ENCODE measurements at places on chromosomes 6 and 20.

GRCh38 chr20:57322476-57322875 lies 7.1 kb upstream of the SPO11 start:
- no peaks in the 10 kb centered on the region for H3K4me1 ChIP-seq
- no peak overlapping the region for H3K27ac ChIP-seq
- no peak overlapping the region for H3K4me3 ChIP-seq

DNA sequence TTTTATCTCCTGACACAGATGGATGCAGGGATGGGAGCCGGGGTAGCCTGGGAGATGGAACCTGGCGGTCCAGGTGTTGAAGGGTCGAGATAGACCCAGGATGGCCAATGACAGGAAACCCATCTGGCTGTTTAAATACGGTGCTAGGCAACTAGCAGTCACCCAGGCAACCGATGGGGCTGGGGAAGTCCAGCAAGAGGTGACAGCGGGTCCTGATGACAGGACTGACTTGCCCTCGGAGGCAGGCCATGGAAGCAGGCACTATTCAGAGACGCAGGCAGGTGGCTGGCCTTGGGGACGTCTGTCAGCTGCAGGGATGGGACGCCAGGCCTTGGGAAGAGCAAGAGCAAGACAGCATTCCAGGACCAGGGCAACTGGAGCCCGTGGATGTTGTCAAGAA lies 135.4 kb upstream of the RALGAPA2 start:
- H3K27me3 ChIP-seq, result peaks cover 29% of the 10 kb centered on the region
- no peak overlapping the region for H3K27ac ChIP-seq
- no peaks in the 10 kb centered on the region for H3K4me1 ChIP-seq

DNA sequence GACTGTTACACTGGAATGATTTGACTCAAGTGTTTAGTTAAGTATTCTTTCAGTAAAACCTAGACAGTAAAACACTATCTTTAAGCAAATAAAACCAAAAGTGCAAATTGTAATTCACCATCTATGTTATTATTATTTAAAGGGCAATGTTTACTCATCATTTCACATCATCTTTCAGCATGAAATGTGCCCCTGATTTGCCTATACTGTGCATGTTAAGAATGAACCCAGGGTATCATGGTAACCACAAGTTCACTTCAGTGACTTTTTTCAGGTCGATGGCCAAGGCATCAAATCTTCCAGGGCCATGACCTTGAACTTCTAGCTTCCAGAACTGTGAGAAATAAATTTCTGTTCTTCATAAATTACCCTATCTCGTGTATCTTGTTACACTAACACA lies 2.1 kb upstream of the HLA-DOB start:
- H3K27me3 ChIP-seq, result no peaks in the 10 kb centered on the region
- no peak overlapping the region for H3K4me3 ChIP-seq
- DNase-seq, result no peak
- H3K4me1 ChIP-seq, result no peaks in the 10 kb centered on the region

DNA sequence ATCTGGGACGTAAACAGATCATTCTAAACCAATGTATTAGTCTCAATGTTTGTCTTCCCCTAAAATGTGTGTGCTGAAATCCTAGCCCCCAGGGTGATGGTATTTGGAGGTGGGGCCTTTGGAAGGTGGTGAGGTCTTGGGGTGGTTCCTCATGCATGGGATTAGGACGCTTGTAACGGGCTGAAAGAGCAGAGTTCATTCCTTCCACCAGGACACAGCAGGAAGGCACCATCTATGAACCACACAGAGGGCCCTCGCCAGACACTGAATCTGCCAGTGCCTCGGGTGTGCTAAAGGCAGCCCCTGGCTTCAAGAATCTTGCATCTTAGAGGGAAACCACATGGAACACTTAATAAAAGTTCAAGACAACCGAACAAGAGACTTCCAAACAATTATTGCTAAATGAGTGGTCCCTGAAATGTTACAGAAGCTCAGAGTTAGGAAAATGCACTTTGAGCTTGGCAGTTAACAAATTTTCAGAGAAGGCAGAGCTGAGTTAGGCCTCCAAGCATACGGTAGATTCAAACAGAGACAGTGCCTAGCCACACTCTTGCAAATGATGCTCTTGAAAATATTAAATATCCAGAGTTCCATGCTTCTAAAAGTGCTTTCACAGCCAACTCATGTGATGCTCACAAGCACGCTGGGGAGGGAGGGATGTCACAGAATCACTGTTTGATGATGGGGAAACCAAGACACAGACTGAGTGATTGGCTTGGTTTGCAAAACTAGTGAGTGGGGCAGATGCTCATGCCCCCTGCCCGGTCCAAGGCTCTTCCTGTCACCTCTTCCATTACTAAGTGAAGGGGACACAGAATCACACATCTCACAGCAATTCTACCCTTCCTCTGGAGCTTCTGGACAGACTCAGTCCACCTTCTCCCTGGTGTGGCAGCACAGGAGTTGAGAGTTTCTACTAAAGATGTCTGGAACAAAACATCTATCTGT lies 27.4 kb downstream of the TBC1D7 start:
- H3K36me3 ChIP-seq, result peaks cover 21% of the 10 kb centered on the region
- H3K27ac ChIP-seq, result peak overlapping the region; percentile 77
- peaks cover 23% of the 10 kb centered on the region for H3K4me1 ChIP-seq
- DNase-seq, result no peak
- no peaks in the 10 kb centered on the region for H3K27me3 ChIP-seq
- no peak overlapping the region for H3K4me3 ChIP-seq

GRCh38 chr6:156555116-156555515 lies 222.1 kb upstream of the ARID1B start:
- no peaks in the 10 kb centered on the region for H3K36me3 ChIP-seq
- no peaks in the 10 kb centered on the region for H3K4me1 ChIP-seq
- DNase-seq, result no peak
- H3K27ac ChIP-seq, result no peak overlapping the region
- H3K4me3 ChIP-seq, result no peak overlapping the region
- peaks cover 67% of the 10 kb centered on the region for H3K27me3 ChIP-seq

- DNase-seq, result no peak
- H3K27ac ChIP-seq, result peak within 1 kb of the TSS; percentile 87
These were observed at the start of gene DLL1 for GRCh38 chr6:170290296-170291128. TSS of gene DLL1 (minus strand) at chr6:170291078. CDS start at chr6:170290139, 939 bp downstream.

DNA sequence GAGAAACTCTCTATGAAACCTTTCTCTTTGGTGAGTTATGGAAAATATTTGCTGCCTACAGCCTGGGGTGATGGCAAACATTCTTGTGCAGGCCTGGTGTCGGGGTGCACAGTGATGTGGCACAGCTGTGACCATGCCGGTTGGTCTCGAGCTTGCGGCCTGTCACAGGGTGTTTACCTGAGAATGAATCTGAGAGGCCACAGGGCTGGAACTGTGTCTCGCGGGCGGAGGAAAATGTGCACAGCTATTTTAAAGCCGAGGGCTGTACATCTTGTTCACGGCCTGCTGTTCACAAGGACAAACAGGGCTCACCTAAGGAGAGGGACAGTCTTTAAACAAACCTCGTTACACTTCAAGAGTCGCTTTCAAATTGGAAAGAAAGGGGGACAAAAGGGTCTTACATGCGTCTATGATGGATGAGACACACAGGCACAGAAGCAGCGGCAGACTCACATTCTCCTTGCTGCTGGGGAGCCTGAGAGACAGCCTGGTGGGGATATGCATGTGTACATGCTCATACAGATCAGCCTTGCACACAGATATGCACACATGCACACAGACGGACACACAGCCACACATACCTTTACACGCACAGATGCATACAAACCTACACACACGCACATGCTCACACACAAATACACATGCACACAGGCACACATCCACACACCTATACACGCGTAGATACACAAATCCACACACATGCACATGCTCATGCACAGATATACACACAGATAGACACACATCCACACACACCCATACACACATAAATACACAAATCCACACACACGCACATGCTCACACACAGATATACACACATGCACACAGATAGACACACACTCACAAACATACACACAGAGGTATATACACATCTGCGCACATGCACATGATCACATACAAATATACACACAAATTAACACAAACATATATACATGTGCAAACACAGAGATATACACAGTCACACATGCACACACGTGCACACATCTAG lies 69.6 kb upstream of the FOXA2 start:
- H3K36me3 ChIP-seq, result no peaks in the 10 kb centered on the region
- H3K4me1 ChIP-seq, result no peaks in the 10 kb centered on the region
- H3K27me3 ChIP-seq, result no peaks in the 10 kb centered on the region
- no peak for DNase-seq
- no peak overlapping the region for H3K4me3 ChIP-seq
- no peak overlapping the region for H3K27ac ChIP-seq

GRCh38 chr20:17369506-17369905 lies 142.7 kb downstream of the PCSK2 start:
- no peaks in the 10 kb centered on the region for H3K36me3 ChIP-seq
- H3K27me3 ChIP-seq, result peaks cover 20% of the 10 kb centered on the region
- no peak overlapping the region for H3K4me3 ChIP-seq
- H3K4me1 ChIP-seq, result no peaks in the 10 kb centered on the region
- no peak overlapping the region for H3K27ac ChIP-seq

DNA sequence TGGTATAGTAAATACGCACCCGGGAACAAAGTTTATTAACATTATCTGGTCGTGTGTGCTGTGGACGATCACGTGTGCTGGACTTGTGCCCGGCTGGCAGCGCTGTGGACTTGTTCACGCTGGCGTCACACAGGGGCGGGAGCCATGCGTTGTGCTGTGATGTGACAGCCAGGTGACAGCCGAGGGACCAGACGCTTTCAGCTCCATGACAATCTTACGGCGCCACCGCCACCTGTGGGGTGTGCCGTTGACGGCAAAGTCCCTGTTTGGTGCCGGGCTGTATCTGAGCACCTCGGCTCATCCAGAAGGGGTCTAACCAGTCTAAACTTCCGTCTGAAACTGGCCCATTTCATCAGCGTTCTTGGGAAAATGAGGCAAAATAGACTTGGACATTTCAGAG lies 25.2 kb downstream of the DLL1 start:
- no peak overlapping the region for H3K27ac ChIP-seq
- DNase-seq, result no peak
- no peaks in the 10 kb centered on the region for H3K4me1 ChIP-seq
- peaks cover 49% of the 10 kb centered on the region for H3K27me3 ChIP-seq
- no peaks in the 10 kb centered on the region for H3K36me3 ChIP-seq

DNA sequence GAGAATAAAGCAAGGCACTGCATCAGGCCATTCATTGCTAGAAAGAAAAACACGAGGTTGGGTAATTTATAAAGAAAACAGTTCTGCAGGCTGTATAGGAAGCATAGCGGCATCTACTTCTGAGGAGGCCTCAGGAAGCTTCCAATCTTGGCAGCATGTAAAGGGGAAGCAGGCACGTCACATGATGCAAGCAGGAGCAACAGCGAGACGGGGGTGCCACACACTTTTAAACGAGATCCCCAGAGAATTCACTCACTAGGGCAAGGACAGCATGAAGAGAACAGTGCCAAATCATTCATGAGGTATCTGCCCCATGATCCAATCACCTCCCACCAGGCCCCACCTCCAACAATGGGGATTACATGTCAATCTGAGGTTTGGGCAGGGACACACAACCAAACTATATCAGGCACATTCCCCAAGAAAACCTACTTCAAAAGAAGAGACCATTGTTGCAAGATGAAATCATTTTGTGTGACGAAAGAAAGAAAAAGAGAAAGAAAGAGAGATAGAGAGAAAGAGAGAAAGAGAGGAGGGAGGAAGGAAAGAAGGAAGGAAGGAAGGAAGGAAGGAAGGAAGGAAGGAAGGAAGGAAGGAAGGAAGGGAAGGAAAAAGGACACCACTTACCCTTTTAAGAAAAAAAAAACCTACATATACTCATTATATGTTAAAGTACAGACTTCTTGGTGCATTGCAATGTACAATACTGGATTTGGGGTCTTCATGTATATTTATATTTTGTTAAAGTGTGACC lies 95.9 kb upstream of the PLEKHG1 start:
- H3K27ac ChIP-seq, result no peak overlapping the region
- peaks cover 8% of the 10 kb centered on the region for H3K27me3 ChIP-seq
- no peaks in the 10 kb centered on the region for H3K4me1 ChIP-seq

DNA sequence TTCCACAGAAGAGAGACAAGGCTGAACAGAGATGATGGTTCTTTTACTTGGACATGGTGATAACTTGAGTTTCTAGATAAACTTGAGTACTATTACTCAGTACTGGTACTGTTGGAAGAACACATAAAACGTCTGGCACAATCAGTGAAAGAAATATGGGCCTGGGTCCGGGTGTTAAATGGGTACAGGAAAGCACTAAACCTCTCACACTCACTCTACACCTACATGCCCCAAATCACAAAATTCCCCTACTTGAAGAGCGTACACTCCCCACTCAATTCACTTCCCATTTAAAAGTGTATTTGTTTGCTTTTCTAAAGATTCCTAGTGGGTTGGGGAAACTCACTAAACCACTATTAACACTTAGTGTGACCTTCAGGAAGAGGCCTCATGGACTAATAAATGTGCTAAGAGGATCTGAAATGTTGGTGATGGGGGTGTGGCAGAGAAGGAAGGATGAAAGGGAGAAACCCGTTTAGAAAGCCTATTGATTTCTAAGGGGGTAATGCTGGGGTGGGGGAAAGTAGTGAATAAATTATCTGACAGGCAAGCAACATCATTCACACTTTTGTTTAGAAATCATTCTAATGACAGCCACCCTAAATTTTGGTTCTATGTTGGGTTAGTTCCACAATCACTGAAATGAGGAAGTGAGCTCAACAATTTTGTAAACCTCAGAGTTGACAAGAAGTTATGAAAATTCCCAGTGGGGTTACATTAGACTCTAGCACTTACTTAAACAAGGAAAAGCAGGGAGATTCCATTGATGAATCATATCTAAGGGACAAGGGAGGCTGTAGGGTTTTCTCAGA lies 222.6 kb upstream of the MARCKS start:
- peaks cover 14% of the 10 kb centered on the region for H3K4me1 ChIP-seq
- H3K27me3 ChIP-seq, result no peaks in the 10 kb centered on the region
- H3K36me3 ChIP-seq, result no peaks in the 10 kb centered on the region
- no peak overlapping the region for H3K4me3 ChIP-seq
- DNase-seq, result no peak

DNA sequence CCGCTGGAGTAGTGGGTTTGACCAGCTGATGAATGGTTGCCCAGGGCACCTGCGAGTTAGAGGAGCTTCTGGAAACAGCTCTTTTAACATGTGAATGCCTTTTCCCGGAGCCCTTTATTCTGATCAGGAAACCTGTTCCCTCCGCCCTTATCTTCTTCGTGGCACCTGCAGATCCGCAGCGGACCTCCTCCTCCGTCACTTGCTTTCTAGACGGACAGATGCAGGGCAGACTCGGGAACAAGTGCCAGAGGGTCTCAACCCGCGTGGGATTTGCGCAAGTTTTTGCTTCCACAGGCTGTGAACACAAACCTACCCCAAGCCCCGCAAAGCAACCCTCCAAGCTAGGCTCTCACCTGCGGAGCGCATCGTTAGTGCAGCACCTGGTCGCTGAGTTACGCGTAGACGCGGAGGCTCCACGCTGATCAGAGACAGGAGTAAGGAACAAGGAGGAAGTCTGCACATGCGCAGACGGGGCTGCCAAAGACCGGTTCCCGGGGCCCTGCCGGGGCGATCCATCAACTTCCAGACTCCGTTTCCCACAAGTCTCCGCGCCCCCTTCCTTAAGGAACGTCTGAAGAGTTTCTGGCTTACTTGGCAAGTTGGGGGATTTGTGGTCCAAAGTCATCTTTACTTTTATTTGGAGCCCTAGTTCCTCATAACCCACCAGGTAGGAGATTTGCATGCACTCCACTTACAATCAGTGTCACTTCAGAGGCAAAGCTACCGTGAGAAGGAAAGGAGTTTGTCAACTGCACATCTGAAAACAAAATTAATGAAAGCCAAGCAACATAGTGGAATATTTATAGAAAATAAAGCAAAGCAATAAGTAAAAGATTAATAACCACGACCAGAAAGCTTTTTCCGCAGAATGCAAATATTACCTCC lies 52.7 kb upstream of the ELMO2 start:
- no peak for DNase-seq
- no peak overlapping the region for H3K4me3 ChIP-seq
- no peak overlapping the region for H3K27ac ChIP-seq
- H3K4me1 ChIP-seq, result no peaks in the 10 kb centered on the region
- H3K36me3 ChIP-seq, result no peaks in the 10 kb centered on the region
